GM12892 (cell line): ENCODE measurements at places on chromosomes 5 and 9.

DNA sequence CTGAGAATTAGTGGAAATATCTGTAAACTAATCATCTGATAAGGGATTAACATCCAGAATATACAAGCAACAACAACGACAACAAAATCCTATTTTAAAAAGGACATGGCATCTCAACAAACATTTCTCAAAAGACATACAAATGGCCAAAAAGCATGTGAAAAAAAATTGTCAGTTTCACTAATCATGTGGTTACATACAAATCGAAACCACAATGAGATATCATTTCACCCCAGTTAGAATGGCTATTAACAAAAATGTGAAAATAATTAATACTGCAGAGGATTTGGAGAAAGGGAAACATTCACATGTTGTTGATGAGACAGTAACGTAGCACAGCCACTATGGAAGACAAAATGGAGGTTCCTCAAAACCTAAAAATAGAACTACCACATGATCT, 69.5 kb downstream of the ERP44 start:
- no peak for DNase-seq

GRCh38 chr5:67619235-67619634, 422.6 kb upstream of the CD180 start:
- no peak for DNase-seq

DNA sequence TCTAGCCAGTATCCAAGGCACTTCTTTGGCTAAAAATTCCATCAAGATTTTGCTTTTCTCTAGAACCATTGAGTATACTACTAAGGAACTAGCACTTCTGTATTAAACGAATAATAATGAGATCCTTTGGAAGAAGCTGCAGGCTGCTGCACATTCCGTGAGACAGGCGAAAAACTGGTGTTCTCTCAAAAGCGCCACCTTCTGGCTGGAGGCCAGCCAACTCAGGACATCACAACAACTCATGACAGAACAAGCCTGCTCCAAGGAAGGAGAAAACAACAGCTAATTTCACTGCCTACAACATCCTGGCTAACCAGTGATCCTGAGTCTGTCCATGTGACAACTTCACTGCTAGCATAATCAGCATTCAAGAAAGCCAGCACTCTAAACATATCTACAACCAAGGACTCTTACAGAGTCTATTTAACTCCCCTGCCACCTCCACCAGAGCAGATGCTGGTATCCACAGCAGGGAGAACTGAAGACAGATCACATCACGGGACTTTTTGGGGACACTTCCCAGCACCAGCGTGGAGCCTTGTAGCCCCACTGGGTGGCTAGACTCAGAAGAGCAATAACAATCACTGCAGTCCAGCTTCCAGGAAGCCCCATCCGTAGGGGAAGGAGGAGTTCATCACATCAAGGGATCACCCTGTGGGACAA, 150.5 kb downstream of the YTHDC2 start:
- DNase-seq, result no peak

GRCh38 chr5:74241751-74242140, 398.8 kb downstream of the ENC1 start:
- DNase-seq, result no peak

DNA sequence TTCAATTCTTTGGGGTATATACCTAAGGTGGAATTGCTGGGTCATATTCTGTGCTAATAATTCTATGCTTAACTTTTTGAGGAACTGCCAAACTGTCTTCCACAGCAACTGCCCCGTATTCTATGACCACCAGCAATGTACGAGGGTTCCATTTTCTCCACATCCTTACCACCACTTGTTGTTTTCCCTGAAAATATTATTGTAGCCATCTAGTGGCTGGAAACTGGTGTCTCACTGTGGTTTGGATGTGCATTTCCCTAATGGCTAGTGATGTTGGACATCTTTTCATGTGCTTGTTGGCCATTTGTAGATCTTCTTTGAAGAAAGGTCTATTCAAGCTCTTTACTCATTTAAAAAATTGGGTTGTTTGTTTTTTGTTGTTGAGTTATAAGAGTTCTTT, 30.7 kb downstream of the MSX2 start:
- no peak for DNase-seq

GRCh38 chr9:81565144-81565543, 124.2 kb downstream of the TLE1 start:
- no peak for DNase-seq

DNA sequence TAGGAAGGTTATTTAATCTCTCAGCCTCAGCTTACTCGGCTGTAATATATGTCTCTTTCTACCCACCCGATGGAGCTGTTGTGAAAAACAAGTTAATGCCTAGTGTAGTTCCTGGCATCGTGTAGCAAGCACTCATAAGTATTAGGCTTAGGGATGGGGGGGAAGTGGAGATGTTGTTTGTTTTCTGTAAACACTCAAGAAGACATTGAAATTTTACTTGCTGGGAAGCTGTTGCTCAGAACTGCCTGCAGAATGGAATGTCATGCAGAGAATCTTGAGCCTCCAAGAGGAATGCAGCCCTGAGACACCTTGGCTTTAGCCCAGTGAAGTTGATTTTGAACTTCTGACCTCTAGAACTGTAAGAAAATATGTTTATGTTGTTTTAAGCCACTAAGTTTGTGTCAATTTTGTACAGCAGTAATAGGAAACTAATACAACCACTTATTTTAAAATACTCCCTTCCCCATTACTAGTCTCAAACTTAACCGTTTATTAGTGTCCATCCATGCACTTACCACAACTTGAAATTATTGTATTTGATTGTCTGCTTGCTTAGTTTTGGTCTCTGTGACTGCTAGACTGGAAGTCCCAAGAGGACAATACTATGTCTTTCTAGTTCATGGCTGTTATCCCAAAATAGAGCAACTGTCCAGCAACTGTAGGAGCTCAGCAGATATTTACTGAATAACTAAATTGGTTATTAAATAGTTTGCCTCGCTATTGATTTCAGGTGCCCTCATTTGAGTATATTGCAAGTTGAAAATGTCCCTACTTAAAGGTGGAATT, 53.8 kb downstream of the MFAP3 start:
- no peak for DNase-seq

DNA sequence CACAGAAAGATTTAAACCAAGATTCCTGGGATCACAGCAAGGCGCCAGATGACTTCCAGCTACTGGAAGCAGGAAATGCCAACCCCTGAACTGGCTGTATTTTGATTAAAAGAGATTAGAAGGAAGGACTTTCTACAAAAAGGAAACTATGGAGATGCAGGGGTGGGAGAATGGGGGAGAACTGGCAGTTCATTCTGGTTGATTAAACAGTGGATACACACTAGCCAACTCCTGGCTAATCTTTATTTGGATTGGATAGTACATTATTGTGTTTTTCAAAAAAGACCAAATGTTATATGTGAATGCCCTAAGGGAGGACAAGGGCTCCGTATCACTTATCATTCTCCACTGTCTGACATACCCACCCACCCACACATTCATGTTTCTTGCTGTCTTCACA, 93.2 kb downstream of the CDO1 start:
- DNase-seq, result no peak

DNA sequence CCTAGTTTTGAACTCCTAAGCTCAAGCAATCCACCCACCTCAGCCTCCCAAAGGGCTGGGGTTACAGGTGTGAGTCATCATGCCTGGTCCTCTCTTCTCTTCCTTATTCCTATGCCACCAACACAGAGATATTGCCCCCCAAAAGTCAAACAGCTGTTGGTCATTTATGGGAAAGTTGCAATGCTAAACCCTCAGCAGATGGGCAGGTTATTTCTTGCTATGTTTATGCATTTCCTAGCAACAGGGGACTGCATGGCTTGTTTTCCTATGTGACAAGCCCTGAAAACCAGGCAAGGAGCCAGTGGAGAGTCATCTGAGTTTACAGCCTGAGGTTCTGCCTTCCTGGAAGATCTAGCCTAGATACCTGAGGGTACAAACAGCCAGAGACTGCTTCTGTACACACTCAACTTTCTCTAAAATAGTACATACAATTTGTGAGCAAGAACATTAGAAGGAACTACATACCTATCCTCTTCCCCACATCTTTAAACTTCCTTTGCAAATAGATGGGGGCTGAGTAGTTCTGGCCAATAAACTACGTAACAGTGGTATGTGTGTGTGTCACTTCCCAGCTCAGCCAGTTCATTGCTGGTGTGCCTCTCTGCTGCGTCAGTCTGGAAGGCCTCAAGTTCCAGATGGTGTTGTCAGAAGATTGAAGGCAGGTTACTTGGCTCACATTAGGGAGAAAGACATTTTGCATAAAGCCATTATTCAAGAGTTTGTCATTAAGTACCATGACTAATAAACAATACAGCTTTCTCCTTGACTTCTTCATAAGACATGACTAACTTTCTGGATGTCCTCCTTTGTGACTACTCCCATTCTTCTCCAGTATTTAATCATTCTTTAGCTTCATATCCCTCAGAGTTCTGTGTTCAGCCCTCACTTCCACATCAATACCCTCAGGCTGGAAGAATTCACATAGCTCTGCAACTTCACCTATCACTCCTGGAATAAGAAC, 65.3 kb downstream of the CSNK1A1 start:
- DNase-seq, result no peak

- DNase-seq, result no peak
Observed at GRCh38 chr5:43425983-43426382, 13.8 kb upstream of the CCL28 start.

- DNase-seq, result no peak
Observed at GRCh38 chr5:56873056-56873455, 36.3 kb upstream of the SETD9 start.

DNA sequence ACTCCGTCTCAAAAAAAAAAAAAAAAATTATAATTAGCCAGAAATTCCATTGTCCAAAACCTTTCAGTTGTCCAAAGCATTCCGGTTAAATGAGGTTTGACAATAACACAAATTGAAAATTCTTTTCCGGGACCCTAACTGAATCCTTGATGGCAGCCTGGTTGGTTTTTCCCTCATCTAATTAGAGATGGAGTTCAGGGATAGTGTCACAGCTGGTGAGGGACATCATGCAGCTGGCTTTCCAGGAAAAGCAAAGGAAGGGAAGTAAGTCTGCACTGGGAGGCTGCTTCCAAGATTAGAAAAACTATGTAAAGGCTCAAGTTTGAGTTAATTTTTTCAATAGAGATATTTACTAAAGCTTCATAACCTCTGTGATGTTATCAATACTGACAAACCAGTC, 195.4 kb downstream of the ADAMTS12 start:
- DNase-seq, result no peak

DNA sequence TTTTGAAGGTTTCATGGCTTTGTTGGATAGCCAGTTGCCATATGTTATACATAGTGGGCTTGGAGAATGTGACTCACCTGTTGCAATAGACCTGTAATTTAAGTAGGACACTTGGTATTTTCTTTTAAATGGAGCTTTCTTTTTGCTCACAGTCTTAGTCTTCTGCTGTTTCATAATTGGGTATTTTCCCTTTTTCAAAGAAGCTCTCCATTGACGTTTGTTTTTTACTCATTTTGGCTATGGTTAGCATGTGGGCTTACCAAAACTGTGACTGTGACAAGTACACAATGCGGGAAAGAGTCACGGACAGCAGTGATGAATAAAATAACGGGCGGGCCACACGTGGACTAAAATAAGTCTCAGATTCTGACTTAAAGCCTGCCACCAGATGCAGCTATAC, 23.2 kb upstream of the RNF20 start:
- no peak for DNase-seq

DNA sequence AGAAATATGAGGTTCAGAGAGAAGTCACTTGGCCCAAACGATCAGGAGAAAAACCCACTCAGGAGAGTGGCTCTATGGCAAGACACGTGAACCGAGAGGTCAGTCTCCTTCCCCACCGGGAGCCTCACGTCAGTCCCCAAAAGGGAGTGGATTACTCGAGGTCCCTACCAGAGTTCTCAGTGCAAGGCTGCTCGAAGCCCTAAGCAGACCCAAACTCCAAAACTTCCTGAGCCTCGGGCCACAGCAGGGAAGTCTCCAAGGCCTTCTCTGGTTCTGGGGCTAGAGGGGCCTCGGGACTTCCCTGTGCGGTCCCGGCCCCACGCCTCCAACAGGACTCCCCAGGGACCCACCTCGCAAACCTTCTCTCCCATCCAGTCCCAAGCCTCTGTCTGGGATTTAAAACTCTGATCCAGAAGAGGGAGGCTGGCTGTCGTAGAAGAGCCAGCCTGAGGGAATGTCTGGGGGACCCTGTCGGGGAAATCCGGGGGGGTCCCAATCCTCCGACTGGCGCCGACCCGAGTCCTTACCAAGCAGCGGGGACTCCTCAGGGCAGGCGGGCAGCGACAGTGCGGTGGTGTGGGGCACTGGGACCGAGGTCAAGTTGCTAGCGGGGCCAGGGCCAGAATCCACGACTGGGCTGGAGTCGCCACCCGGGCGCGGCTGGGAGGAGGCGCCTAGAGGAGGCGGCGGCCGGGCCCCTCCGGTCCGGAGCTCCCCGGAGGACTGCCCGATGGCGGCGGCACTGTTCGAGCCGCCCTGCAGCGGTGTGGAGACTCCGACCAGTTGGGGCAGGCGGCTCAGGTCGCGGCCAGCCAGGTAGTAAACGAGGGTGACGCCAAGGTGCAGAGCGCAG, 679 bp downstream of the B4GALT1 start:
- DNase-seq, result peak; percentile 36

DNA sequence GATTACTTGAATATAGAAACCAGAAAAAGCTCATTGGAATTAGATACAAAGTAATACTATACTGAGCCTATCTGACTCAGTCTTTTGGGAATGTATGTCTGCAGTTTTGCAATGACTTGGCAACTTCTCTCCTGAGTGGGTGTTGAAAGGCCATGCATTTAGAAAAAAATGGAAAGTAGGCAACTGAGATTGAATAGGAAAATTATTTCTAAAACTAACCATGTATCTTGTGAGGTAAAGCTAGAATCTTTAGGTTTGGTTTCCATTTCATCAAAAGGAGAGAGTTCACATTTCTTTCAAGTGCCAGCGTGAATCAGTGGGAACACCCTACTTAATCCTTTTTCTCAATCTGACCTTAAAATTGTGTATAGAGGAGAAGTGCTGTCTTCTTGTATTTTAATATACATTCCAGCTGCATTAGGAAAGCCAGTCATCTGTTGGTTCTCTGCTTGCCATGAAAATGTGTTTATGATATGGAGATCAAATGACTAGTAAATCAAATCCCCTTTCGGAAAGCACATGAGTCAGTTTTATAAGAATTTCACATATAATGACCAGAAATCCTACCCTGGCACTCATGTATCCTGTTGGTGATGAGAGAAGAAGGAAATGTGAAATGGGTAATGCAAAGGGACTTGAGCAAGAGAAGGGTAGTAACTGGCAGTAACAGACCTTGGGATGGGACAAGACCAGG, 30.4 kb downstream of the NFX1 start:
- no peak for DNase-seq

- peak; percentile 9 for DNase-seq
Observed at GRCh38 chr9:124790801-124791505, 14.0 kb downstream of the OLFML2A start.

GRCh38 chr9:134212809-134213507, 48.6 kb upstream of the RNU6ATAC start:
- no peak for DNase-seq

GRCh38 chr9:120776788-120777187, 16.4 kb downstream of the FBXW2 start:
- no peak for DNase-seq

DNA sequence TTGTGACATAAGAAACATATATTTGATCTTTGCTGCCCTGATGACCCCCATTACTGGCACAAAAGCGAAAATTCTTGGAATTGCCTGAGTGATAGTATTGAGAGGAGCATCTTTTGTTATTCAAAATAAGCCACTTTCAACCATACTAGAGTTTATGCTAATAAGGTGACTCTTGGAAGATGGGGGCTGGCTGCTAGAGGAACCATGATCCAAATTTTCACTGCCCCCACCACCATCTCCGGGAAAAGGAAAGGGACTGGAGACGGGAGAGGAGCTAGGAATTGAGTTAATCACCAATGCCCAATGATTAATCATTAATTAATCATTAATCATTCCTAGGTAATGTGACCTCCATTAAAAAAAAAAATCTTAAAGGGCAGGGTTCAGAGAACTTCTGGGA, 25.6 kb downstream of the FBXW11 start:
- no peak for DNase-seq
